PC-9 (cell line): ENCODE measurements at places on chromosomes 4 and X.

DNA sequence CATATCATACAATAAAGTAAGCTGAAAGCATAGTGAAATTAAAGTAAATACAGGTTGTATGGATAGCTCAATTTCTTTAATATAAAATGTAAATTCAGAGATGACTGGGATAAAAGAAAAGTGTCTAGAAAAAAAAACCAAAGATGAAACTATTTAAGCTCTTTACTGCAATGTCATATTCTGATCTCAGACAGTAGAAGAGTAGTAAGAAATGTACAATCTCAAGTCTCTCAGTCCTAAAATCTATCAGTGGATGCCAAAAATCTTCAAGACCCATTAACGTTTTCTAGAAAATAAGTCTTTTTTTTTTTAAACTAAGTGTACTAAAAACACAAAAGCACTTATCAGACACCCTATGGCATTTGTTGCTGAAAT is 13.8 kb downstream of the MGARP start:
- no peak for DNase-seq

DNA sequence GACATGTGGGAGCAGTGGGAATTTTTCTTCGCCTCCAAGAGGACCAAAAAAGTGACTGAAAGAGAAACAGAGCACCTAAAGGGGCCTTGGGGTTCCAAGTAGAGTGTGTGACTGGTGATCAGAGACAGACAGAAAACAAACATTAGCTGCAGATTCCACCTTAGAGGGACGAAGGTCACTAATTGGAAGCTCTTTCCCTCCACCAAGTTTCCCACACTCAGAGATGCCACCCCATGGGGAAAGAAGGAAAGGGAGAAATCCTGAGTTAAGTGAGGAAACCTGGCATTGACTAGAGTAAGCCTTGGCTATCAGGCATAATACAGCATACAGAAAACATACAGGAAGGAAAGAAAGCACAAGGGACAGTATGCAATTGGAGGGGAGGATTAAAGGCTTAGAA is 90.9 kb downstream of the HNRNPD start:
- DNase-seq: no peak

GRCh38 chr4:184807797-184808712 is 17.7 kb downstream of the ACSL1 start:
- peak; percentile 52 for DNase-seq

GRCh38 chrX:38110231-38110630 is 103.9 kb downstream of the SYTL5 start:
- DNase-seq: no peak

GRCh38 chr4:13547485-13548041 is 3.3 kb upstream of the NKX3-2 start:
- no peak for DNase-seq

DNA sequence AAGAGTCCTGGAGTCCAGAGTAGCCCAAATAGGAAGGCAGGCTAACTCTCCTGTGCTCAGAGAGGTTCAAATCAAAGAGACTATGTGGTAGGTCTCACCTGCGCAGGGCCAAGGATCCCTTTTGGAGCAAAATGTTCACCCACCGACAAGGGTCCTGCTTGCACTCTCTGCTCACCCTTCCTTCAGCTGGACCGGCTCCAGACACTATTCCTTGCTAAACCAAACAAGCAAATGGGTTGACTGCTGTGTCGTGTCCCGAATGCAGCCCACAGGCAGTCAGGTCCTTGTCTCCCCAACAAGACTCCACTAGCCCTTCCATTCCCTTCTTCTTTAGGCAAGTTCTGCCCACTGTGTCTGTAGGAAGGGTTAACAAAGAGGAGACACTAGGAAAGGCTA is 760 bp downstream of the TRMT2B start:
- DNase-seq: no peak

- no peak for DNase-seq
Measured at GRCh38 chr4:14008494-14008893, 381.0 kb upstream of the BOD1L1 start.

GRCh38 chr4:166006217-166006616 is 133.2 kb downstream of the TLL1 start:
- DNase-seq: no peak
